Mammary epithelial cell (primary cell): ENCODE measurements at places on chromosomes 7 and 10. TPM values are rescaled to one million over a fixed set of nuclear protein-coding genes. Genes with fewer than 3 reads are reported as not detected.

The LIPJ gene
- total RNA-seq, result 0.17 TPM

- DNase-seq, result no peak
These were observed 80.7 kb downstream of the CDK6 start for GRCh38 chr7:92755680-92756079.

The MCM10 gene
- 3.5 and 25.4 TPM in 2 replicates for total RNA-seq

DNA sequence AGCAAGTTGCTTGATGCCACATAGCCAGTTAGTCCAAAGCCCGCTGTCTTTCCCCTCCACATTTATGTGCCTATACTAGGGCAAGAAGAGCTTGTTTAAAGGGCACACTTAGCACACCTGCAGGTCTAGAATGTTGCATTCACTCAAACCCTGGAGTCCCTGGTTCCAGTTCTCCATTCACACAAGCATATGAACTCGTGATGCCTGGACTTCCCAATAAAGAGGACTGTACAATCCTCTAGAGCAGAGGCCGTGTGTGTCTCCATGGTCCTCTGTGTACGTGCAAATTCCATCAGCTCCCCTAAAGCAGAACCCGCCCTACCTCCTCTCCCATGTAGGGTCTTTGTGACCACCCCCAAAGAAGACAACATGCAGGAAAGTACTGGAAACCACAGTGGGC is 3.0 kb upstream of the SH3PXD2A start:
- DNase-seq, result no peak

- DNase-seq, result no peak
These were observed 4.6 kb downstream of the NSUN5 start for GRCh38 chr7:73304071-73304470.

GRCh38 chr10:120336911-120337540 is 120.0 kb upstream of the PLPP4 start:
- peak; percentile 45 for DNase-seq

DNA sequence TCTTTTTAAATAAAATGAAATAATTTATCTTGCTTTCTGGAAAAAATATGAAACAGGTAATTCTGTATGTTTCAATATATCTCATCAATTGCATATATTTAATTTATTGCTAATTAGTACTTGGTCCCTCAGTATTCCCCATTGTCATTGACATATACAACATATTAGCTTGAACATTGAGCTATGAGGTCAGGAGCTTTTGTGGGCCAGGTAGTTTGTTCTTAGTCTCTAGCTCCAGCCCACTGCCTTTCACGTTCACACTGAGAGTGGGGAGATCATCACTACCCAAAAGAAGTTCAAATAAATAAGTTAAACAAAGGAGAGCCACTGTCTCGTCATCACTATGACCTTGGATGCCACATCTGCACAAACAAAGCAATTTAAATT is 54.7 kb upstream of the DKK1 start:
- no peak for DNase-seq

GRCh38 chr7:84399661-84400060 is 205.1 kb upstream of the SEMA3A start:
- no peak for DNase-seq

The METTL27 gene
- total RNA-seq, result 9.1 and 13.0 TPM in 2 replicates

DNA sequence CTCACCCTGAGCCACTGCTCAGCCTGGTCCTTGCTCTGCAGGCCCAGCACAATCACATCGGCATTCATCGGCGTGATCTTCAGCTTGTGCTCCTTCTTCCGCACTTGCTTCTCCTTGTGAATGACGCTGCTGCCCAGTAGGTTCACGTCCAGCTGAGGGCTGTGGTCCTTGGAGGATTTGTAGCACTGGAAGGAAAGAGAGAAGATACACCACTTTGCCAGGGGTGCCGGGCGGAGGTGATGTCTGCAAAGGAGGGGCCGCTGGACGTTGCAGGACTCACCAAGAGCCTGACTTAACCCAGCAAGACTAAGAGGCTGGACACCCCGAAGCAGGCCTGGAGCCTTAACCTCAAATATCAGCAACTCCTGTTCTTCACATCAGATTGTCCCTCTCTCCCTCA is 74.8 kb downstream of the VWA2 start:
- no peak for DNase-seq

DNA sequence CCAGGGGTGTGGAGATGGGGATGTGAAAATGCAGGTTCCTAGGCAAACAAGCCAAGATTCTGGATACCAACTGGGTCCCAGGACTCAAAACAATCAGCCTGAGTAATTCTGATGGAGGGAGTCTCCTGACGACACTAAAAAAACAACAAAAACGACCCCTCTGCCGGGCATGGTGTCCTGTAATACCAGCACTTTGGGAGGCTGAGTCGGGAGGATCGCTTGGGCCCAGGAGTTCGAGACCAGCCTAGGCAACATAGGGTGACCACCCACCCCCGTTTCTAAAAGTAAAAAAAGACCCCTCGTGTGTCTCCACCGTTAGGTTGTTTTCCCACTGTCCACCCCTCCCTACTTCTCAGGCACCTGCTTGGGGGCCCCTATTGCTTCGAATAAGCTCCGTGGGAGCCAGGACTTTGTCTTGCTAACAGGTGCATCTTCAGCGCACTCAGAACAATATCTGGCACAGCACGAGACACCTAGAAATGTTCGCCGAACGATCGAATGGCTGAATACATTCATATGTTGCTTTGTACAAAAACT is 743 bp upstream of the NRF1 start:
- no peak for DNase-seq

The MRPS33 gene
- 52.5 and 67.7 TPM in 2 replicates for total RNA-seq

GRCh38 chr10:43814663-43815062 is 166.0 kb upstream of the ZNF32 start:
- no peak for DNase-seq

The KCNIP2 gene
- total RNA-seq, result 1.9 and 2.0 TPM in 2 replicates

- DNase-seq, result no peak
These were observed 33.5 kb downstream of the EEPD1 start for GRCh38 chr7:36186359-36187121.

- DNase-seq, result no peak
These were observed 102.8 kb downstream of the KAT6B start for GRCh38 chr10:74929197-74929596.

GRCh38 chr10:97531401-97531986 is 32.8 kb downstream of the UBTD1 start:
- no peak for DNase-seq

The DOCK4 gene
- 13.9 and 22.2 TPM in 2 replicates for total RNA-seq

The BTBD16 gene
- 0.24 TPM in 2 replicates for total RNA-seq

DNA sequence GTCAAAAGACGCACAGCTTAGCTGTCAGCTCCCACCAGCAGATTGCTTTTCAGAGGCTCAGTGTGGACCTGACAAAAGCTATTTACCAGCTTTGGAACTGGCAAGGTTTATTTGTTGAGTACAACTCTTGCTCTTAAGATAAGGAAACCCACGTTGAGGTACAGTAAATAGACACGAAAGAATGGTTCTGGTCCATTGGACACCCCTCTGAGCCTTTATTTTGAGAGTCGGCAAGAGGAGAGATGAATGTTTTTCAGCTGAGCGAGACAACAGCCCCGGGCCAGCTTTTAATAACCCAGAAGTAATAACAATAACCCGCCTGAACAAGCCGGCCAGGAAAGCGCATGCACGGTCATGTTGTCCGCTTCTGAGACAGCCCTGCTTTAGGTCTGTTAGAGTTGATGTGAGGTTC is 49.0 kb downstream of the WNT2 start:
- DNase-seq, result peak; percentile 86

The TMEM270 gene
- not detected in 2 replicates for total RNA-seq

DNA sequence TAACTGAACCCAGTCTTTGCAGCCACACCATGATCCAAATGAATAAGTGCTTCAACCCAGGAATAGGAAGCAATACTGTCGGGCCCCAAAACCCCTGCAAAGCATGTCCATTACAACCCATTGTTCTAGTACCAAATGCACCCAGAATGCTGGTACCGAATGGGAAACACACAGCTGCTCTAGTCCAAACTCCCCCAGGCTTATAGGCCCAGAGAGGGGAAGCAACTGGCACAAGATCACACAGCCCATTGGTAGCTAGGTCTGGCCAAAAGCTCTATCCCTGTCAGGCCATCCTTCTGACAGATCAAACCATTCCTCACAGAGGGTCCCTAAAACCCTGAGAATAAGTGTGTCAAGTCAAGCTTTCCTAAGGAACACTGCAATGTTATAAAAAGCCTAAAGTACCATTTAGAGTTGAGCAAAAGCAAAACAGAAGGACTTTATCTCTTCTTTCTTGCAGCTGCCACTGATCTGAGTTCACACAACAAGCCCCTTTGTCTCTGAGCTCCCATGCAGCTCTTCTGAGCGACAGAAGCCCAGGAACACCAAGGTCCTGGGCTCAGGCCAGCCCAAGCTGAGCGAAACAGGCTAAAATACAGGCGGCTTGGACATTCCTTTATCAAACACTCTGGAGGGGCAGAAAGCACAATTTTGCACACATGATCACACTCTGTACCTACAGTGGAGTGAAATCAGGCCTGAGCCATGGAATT is 116.7 kb downstream of the SGMS1 start:
- DNase-seq, result no peak

GRCh38 chr7:77427996-77428603 is 12.0 kb upstream of the GSAP start:
- DNase-seq, result peak; percentile 63

- DNase-seq, result no peak
These were observed 27.2 kb downstream of the DNAJC1 start for GRCh38 chr10:21976280-21976679.

GRCh38 chr10:23886355-23886754 is 322.6 kb upstream of the KIAA1217 start:
- DNase-seq, result no peak

GRCh38 chr7:27746978-27747377 is 7.0 kb downstream of the TAX1BP1 start:
- DNase-seq, result peak; percentile 16

The TMEM176A gene
- not detected for total RNA-seq

DNA sequence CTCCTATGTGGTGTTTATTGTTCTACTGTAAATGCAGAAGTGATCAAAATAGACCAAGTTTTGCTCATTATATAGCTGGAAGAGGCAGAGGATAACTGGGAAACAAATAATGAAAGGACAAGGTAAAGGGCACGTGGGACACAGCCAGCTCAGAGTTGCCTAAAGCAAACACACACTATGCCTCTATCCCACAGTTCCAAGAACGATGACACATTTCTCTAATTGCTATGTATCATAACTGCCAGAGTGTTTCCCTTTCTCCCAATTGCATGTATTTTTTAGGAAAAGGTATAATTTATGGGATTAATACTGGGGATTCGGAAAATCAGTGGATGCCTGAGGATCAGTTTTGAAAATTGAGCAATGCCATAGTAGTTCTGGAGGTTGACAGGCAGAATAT is 49.0 kb downstream of the CCDC71L start:
- peak; percentile 23 for DNase-seq

The NPFFR1 gene
- not detected in 2 replicates for total RNA-seq

The CH25H gene
- total RNA-seq, result 0.17 TPM

The SVIL gene
- total RNA-seq, result 155 TPM

DNA sequence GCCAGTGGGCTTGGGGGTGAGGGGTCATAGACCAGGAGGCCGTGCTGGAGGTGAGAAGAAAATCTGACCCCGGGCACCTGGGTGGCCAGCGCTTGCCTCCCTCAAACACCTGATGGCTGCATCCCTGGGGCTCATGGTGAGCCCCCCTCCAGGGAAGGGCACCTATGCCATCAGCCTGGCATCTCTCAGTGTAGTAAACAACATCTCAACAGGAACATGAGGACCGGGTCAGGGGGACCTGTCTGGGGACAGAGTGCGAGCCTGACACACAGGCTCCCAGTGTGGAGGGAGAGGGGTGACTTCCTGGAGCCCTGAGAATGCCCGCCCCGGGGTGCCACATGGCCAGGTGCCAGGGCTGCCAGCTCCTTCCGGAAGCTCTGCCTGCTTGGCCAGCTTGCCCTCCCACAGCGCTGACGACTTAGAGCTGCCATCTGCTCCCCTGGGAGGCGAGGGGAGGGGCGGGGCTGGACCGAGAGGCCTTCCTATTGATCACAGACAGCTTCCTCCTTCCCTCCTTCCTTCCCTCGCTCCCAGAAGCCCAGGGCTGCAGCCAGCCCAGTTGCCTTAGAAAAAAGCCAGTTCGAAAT is 12.3 kb downstream of the STX1A start:
- DNase-seq, result no peak

The RNF32 gene
- 0.96 and 2.1 TPM in 2 replicates for total RNA-seq

The PRPS1L1 gene
- total RNA-seq, result not detected

The DPYSL4 gene
- total RNA-seq, result 5.6 and 7.5 TPM in 2 replicates

The CUBN gene
- 0.24 and 0.28 TPM in 2 replicates for total RNA-seq

DNA sequence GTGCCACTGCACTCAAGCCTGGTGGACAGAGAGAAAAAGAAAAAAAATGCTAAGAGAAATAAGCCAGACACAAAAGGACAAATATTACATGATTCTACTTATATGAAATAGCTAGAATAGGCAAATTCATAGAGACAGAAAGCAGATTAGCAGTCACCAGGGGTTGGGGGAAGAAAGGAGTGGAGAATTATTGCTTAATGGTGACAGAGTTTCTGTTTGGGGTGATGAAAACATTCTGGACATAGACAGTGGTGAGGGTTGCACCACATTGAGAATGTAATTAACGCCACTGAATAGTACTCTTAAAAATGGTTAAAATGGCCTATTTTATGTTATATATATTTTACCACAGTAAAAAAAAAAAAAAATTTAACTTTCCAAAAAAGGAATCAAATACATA is 6.4 kb upstream of the NT5C2 start:
- DNase-seq, result no peak

GRCh38 chr7:141571059-141571458 is 19.8 kb downstream of the AGK start:
- no peak for DNase-seq

The OR6V1 gene
- total RNA-seq, result not detected

DNA sequence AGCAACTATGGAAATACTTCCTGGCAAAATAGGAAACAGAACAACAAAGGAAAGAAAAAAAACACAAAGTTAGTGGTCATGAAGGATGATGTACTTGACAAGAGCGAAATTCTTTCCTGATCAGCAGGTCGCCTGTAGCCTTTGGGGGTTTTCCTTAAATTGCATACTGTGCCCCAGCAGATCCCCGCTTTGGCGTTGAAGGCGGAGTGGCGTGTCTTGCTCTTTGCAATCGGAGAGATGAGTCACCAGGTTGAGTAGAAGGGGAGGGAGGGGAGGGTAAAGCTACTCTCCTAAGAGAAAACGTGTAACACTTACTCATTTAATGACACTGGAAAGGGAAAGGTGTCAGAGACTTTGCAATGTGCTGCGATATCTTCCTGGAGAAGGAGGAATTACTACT is 587.2 kb downstream of the SORCS1 start:
- peak; percentile 88 for DNase-seq

- DNase-seq, result no peak
These were observed 35.5 kb downstream of the PIK3AP1 start for GRCh38 chr10:96684826-96685225.

GRCh38 chr7:135714534-135715009 is 13.4 kb downstream of the SLC13A4 start:
- peak; percentile 45 for DNase-seq

DNA sequence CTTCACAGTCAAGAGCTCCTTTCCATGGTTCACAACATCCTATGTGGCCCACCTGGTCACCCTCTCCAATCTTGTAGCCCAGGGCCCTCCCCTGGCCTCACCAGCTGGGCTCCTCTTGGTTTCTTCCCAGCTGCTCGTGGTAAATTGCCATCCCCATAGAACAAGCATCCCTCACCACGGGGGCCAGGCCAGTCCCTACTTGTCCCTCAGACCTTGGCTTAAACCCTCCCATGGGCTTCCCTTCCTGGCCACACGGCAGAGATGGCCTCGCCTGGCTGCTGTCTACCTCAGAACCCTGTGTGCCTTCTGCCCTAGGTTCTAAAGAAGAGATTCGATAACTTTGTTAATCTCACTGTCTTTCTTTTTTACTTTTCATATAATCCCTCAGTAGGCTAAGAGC is 153.3 kb upstream of the TCERG1L start:
- no peak for DNase-seq

- peak; percentile 21 for DNase-seq
These were observed 708.9 kb downstream of the POM121L12 start for GRCh38 chr7:53744403-53744760.

GRCh38 chr7:110983822-110984456 is 107.0 kb upstream of the LRRN3 start:
- DNase-seq, result no peak
